ENCODE measurements at places on chromosomes 2 and 18.

GRCh38 chr18:7562491-7562890 is 4.6 kb upstream of the PTPRM start:
- no peak for DNase-seq

- DNase-seq = no peak
Measured at GRCh38 chr2:190800528-190800927, 80.1 kb upstream of the GLS start.

DNA sequence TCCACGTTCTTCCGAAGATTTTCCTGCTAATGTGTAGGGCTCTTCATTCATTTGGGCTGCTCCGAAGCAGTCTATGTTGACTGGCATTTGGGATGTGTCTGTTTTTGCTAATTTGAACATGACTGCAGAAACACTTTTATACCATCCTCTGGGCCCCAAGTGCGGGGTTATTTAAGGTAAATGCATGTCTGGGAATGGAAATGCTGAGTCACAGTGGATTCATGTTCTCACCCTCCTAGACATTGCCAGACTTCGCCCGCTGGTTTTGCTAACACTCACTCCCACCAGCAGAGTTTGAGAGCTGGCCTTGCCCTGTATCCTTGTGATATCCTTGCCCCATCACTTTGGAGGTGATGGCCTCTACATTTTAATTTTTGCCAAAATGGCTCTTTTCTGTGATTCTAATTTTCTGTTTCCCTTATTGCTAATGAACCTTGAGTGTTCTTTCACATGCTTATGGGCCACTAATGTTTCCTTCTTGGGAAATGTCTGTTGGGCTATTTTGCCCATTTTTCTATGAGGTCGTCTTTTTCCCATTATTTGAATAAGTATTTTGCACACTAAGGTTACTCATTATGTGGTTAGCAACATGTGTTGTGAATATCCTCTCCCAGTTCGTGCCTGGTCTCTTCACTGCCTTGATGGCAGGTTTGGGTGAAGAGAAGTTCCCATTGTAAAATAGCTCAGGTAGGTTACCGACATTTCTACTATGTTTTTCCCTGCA is 204.1 kb downstream of the GLI2 start:
- DNase-seq = no peak

- DNase-seq = no peak
Measured at GRCh38 chr2:18500333-18500732, 60.1 kb downstream of the RDH14 start.

GRCh38 chr2:99261242-99261641 is 5.8 kb upstream of the LYG2 start:
- DNase-seq = no peak

- no peak for DNase-seq
Measured at GRCh38 chr18:58468191-58468590, 160.7 kb downstream of the ALPK2 start.

- DNase-seq = no peak
Measured at GRCh38 chr2:148023861-148024260, 3.0 kb downstream of the MBD5 start.

DNA sequence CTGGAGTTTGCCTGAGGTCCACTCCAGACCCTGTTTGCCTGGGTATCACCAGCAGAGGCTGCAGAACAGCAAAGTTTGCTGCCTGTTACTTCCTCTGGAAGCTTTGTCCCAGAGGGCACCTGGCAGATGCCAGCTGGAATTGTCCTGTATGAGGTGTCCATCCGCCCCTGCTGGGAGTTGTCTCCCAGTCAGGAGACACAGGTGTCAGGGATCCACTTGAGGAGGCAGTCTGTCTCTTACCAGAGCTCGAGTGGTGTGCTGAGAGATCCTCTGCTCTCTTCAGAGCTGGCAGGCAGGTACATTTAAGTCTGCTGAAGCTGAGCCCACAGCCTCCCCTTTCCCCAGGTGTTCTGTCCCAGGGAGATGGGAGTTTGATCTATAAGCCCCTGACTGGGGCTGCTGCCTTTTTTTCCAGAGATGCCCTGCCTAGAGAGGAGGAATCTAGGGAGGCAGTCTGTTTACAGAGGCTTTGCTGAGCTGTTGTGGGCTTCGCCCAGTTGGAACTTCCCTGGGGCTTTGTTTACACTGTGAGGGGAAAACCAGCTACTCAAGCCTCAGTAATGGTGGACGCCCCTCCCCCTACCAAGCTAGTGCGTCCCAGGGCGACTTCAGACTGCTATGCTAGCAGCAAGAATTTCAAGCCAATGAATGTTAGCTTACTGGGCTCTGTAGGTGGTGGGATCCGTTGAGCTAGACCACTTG is 34.7 kb downstream of the TFPI start:
- no peak for DNase-seq
